ENCODE measurements at places on chromosomes 5 and 9. TPM values are rescaled to one million over a fixed set of nuclear protein-coding genes. Genes with fewer than 3 reads are reported as not detected.

GFPT2 gene
- 24.8 TPM for total RNA-seq

PCDHGC5 gene
- total RNA-seq: 0.94 TPM

SLC6A19 gene
- total RNA-seq: not detected

PLAC8L1 gene
- total RNA-seq: 0.38 TPM

ACTBL2 gene
- 0.28 TPM for total RNA-seq

All from endothelial cell of coronary artery (primary cell).